ENCODE measurements at places on chromosomes 2 and 18.

GRCh38 chr18:24814521-24814920, 354.1 kb downstream of the HRH4 start:
- DNase-seq, result no peak

DNA sequence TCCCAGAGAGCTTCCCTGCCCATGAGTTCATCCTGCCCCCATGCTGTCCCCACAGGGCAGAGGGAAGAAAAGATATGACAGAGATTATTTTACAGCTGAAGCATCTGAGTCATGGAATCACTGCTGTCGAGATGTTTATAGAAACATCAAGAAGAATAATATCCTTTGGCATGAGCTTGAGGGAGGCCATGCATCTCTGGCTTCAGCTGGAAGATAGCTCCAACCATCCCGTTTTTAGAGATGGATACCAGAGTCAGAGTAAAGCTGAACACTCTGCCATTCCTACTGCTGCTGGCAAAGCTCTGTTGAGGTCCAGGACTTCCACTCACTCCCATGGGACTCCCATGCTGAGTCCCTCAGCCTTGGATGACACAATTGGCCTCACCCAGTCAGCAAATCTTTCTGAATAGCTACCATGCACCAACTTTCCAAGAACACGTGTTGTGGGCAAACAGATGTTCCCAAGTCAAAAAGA, 167.8 kb downstream of the TTC32 start:
- DNase-seq, result no peak

- DNase-seq, result no peak
These were observed 20.1 kb downstream of the PLEKHB2 start for GRCh38 chr2:131125195-131125757.

DNA sequence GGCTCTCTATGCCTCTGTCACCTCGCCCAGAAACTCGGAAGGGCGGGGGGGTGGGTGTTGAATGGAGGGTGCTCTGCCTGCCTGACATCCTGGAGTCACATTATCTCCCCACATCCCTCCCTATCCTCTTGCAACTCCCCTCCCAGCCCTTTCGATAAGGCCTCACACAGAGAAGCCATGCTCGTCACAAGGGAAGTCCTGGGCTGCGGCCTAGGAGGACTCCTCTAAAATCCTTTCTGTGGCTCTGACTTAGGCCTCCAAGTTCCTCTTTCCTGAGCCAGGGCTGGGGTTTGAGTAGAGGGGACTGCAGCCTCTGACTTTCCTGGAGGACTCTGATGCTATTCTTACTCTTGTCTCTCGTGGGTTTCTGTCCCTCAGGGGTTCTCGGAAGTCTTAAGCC, 75.0 kb upstream of the PKDCC start:
- no peak for DNase-seq

DNA sequence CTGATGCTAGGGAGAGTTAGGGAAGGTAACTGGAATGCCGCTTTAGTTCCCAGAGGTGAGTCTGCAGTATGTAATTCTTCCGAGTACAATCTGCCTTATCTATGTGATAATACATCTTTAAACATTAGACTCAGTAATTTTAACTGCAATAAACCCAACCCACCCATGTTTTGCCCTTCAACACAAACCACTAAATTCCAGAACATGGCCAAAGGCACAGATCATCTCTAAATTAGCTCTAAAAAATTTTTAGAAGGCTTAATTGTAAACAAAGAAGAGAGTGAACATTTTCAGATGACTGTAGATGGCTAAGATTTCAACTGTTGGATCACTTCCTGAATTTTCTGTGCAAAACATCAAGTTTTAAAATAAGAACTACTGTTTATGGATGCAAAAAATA, 488.7 kb upstream of the ID2 start:
- peak; percentile 7 for DNase-seq

DNA sequence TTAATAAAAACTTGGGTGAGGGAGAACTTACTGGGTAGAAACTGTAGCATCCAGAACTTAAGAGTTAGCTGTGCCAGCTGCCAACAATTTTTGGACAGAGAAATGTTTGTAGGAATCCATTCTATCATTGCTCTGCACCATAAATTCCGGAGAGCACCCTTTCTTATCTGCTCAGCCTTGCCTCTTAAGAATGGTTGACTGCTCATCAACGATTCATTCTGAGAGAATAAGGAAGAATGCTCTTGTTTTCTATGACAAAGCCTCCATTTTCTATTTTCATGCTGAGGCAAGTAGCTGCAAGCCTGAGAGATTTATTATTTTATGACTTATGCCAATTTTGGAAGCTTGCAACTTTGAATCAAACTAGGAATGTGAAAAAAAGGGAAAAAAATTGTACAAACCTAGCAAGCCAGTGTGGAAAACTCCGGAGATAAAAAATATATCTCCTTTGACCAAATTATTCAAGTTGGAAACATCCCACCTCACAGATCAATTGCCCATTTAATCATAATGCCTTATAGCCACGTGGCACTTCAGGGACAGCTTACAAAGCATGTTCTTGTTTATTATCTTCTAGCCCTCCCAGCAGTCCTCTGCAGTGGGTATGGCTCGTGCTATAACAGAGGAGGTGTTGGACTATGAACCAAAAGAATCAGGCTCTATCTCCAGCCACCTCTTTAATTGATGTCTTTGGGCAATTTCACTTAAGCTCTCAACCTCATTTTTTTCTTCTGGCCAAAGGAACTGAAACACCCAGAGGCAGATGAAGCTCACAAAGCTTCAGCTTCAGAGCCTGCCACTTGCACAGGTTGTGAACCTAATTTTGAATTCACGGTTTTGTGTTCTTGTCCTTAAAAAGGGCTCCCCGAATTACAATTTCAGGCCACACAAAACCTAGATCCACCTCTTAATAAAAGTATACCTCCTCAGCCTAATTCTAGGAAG, 40.9 kb upstream of the ATL2 start:
- no peak for DNase-seq

GRCh38 chr2:241993386-241994005, 124.0 kb downstream of the RTP5 start:
- no peak for DNase-seq

DNA sequence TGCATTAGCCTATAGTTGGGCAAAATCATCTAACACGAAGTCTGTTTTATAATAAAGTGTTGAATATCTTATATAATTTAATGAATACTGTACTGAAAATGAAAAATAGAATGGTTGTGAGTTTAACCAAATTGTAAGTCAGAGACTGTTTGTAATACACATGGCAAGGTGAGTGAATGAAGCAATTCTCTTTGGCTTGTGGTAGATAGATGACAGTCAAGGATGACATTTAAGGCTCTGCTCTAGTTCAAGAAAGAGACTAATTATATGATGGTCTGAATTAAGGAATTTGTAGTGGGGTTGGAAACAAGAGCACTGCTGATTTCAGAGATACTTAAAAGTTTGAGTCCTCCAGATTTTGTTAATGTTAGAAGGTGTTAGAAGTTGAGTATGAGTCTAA, 207.7 kb downstream of the MCFD2 start:
- DNase-seq, result no peak

DNA sequence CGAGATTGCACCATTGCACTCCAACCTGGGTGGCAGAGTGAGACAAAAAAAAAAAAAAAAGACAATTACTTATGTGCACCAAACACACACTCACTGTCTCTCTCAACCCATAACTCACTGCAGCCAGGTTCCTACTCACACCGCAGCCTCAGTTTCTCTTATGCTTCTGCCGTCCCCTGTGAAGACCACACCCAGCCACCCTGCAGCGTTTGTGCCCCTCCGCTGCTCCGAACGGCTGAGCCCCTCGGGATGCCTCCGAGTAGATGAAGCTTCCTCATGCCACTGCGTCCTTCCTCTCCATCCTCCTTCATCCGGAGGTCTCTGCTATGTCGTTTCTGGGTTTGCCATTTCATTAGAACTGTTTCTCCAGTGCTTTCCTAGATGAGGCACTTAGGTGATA, 160.1 kb downstream of the TWIST2 start:
- no peak for DNase-seq

GRCh38 chr2:119338826-119339561, 27.6 kb downstream of the C2orf76 start:
- no peak for DNase-seq

DNA sequence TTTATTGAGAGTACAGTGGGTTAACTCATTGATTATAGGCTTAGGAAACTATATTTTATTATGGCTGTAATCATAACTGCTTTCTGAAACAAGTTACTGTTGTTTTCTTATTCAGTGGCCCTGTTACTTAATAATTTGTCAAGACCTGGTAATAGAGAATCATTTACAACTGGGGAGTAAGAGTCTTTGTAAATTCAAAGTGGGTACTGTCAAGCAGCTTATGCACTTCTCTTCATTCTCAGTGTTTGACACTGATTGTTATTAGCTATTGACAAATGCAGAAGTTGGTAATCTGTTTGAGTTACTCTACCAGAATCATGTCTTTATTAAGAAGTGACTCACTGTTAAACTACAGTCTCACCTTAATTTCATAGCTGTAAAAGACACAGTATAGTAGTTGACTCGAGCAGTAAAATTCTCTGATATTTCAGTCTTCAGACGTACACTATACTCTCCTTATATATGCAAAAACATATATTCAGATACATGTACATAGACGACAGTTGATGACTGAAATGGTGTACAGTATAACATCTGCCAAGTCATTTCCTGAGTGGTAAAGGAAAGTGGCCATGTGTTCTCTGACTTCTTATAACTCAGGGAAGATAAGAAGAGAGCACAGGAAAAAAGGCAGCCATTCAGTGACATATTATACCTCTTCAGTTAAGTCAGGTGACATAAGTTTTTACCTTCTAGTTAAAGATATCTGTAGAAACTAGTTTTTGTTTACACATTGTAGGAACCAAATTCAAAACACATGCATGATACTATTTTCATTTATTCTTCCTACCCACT, 36.0 kb upstream of the TTC27 start:
- DNase-seq, result no peak

DNA sequence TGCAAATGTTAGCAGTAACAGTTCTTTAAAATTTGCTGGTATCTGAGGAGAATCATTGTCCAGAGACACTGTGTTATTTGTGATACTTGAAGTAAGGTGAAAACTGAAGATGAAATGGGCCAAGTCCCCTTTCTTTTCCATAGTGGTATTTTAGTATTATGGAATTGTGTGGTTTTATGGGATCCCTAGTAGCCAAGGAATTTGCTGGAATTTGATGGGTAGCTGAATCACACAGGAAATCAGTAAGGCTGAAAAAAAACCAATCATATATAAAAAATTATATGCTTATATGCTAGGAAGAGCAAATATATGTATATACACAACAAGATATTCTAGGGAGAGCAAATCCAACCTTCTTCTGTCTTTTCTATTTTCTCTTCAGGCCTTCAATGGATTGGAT, 54.2 kb upstream of the TACR1 start:
- DNase-seq, result no peak

DNA sequence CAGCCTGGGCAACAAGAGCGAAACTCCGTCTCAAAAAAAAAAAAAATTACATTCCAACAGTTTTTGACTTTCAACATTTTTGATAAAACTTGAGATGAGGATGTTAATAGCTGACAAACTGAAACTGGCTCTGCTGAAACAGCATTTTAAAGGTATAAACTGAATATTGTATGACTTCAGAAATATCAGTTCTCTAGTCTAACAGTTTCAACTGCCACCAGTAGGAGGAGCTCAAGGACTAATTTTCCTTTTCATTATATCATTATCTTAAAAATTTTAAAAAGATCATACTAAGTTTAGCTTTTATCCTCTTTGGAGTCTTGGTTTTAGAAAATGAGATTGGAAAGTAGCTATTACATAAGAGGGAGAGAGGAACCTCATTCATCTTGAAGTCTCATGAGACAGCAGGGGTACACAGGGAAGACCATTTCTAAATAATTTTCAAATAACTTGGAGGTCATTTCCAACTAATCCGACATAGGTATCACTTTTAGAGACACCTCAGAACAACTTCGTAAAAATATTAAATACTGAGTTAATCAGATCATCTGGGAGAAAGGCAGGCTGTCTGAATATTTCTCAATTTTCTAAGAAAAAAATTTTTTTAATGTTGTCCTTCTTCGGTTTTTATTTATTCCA, 37.6 kb upstream of the MCM6 start:
- peak; percentile 24 for DNase-seq

- no peak for DNase-seq
These were observed 114.3 kb upstream of the ARL4C start for GRCh38 chr2:234611209-234611608.

DNA sequence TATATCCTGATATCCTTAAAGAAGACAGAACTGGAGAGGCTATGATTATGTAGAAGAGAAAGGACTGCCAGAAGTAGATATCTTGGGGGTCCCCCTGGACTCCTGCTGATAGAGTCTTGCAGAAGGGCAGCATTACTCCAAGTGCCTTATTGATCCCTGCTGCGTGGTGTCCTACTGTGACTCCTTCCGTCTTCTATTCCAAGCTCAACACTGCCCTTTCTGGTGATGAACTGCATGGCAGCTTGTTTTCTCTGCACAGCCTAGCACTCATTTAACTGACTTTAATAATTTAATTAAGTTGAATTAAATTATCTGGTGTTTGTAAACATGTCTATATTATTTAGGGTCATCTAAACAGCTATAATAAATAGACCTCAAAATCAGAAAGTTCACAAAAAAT, 194.1 kb upstream of the DSEL start:
- no peak for DNase-seq

GRCh38 chr18:9915291-9916076, 1.7 kb downstream of the VAPA start:
- no peak for DNase-seq

DNA sequence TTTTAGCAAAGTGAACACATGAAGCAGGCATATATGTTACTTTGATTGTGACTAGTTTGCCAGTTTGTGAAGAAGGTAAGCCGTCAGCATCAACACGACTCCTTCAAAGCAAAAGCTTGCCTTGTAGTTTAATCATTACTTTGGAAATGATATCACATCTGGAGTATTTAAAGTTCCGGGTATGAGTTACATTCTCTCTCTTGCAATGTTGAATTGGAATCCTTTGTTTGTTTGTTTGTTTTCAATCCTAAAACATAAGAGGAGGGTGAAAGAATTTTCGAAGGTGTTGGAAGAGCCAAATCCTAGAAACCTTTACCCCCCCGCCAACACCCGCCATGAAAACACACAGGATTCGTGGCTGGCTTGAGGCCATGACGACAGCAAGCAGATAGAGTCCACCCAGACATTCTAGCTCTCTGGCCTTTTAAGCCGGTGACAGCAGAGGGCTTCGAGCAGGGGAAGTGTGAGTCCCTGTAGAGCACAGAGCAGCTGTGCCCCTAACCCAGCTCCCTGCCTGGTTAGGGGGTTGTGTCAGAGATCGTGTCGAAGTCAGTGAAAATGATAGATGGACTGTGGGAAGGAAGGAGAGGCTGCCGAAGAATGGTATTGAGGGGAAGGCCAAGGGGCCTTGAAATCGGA, 103.8 kb upstream of the SMIM21 start:
- DNase-seq, result no peak

- no peak for DNase-seq
These were observed 376.3 kb upstream of the SALL3 start for GRCh38 chr18:78603102-78603983.

GRCh38 chr2:55961318-55961911, 37.8 kb upstream of the EFEMP1 start:
- DNase-seq, result no peak

DNA sequence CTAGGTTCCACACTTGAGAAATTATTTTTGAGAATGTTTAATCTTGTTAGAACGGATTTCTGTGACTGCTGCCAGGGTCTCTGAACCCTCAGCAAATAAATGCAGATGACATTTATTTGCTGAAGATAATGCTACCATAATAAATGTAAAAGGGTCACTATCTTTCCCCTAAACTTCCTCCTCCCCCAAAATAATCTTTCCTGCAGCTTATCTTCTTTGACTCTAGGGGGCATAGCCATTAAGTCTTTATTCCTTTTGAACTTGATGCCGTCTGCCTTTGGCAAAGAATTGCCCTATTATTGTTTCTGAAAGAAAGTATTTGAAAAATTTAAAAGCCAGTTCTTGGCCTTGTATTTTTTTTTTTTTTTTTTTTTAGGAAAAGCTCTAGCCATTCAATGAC, 63.6 kb upstream of the ACSL3 start:
- no peak for DNase-seq
